ENCODE measurements at places on chromosomes 2 and 18. TPM values are rescaled to one million over a fixed set of nuclear protein-coding genes. Genes with fewer than 3 reads are reported as not detected.

DNA sequence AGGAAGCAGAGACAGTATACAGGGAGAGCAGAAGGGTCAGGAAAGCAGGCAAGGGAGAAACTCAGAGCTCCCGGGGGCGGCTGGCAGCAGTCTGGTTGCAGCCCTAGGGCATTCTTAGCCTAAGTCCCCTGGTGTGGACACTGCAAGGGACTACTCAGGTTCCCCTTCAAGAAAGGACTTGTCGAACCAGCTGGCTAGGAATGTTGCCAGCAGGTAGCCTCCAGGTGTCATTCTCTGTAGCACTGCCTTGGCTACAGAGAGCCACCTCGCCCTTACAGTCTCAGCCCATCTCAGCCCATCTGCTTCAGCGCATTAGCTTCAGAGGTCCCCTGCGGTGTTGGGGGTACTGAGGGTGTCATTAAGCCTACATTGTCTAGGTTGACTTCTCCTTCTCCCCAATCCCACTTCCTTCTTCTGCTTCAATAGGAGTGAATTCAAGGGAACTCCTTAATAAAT lies 11.3 kb upstream of the TMSB10 start:
- no peak for DNase-seq
- no peaks in the 10 kb centered on the region for H3K4me1 ChIP-seq
- H3K36me3 ChIP-seq = no peaks in the 10 kb centered on the region

SULT1C2 gene
- total RNA-seq = not detected

GRCh38 chr2:143489145-143489544 lies 359.9 kb downstream of the ARHGAP15 start:
- H3K36me3 ChIP-seq = no peaks in the 10 kb centered on the region
- DNase-seq = no peak
- no peaks in the 10 kb centered on the region for H3K4me1 ChIP-seq
- no peak overlapping the region for H3K27ac ChIP-seq
- H3K4me3 ChIP-seq = no peak overlapping the region
- H3K27me3 ChIP-seq = no peaks in the 10 kb centered on the region

TCF23 gene
- not detected for total RNA-seq

TFCP2L1 gene
- total RNA-seq = 25.7 TPM

C2orf72 gene
- total RNA-seq = 7.2 TPM

GATA6 gene
- total RNA-seq = 49.0 TPM

HJURP gene
- 4.2 TPM for total RNA-seq

DNA sequence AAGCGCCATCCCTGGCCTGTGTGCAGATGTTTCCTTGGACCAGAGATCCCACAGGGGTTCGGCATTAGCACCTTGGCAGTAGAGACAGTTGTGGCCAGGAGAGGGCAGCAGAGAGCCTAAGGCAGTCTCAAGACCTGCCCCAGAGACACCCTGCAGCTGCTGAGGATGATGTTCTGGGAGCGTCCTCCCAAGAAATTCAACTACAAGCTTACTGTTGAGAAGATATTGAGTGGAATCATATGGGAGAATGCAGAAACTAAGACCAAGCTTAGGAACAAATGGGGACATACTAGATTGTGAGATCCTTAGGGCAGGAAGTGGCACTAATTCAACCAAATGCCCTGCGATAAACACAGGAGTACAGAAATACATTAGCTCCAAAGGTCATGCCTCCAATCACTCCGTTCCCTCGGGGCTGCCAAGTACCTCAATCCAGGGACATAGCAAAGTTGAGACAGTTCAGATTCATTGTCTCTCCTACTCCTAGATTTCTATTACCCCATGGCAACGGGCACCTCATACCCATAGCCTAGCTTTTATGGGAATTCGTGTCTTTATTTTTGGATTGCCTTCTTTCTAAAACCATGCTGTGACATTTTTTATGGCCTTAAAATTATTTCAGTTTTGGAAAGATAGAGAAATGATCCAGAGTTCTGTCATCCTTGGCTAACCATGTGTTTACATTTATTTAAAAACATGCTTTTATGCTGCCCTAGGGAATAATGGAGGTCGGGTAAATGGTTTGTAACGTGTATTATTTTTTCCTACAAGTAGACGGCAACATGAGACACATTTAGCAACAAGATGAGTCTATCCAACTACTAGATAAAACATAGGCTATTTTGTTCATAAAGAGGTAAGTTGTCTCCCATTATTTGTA lies 2.2 kb upstream of the ERMN start:
- no peaks in the 10 kb centered on the region for H3K36me3 ChIP-seq
- H3K27me3 ChIP-seq = no peaks in the 10 kb centered on the region
- no peak overlapping the region for H3K4me3 ChIP-seq
- no peaks in the 10 kb centered on the region for H3K4me1 ChIP-seq

ALLC gene
- total RNA-seq = not detected

DNA sequence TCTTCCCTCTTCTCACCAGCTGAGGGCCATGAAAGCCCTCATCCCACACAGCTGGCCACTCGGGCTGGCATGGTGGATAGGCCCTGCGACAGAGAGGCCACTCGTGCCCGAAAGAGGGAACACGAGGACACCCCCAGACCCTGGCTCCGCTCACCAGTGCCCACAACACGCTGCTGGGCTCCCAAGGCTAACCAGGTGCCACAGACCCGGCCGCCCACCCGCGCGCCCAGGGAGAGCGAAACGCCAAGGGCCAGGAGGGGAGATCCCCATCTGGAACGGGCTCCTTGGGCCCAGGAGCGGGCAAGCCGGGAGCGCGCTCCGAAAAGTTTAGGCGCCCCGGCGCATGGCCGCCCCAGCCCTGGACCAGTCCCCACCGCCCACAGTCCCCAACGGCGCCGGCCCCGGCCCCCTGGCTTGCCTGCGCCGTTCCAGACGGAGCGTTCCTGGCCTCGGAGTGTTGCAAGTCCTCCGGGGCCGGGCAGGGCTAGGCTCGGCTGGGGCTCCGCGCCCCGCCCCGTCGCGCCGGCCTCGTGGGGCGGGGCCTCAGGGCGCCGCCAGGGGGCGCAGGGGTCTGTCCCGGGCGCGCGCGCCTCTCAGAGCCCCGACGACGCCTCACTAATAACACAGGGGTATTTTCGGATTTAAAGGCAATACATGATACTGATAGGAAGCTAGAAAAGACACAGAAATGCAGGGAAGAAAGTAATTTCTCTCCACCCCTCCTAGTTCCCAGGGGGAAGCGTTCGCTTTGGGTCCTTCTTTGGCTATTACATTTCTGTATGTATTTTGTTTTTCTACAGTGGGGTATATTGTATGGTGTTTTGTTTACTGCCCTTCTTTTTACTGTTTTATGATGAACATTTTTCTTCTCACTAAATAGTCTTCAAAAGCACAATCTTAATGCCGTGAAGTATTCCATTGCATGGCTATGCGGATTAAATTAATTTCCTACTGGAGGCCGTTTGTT lies at the start of gene TMBIM1:
TSS of gene TMBIM1 (minus strand) at position 456 of the 967 bp plus-strand sequence. CDS start 10,362 bp downstream, outside the sequence.
- H3K36me3 ChIP-seq = no peaks in the 10 kb centered on the region
- H3K27me3 ChIP-seq = no peaks in the 10 kb centered on the region
- H3K4me1 ChIP-seq = peaks cover 33% of the 10 kb centered on the region

HRH4 gene
- total RNA-seq = not detected

- H3K4me1 ChIP-seq = no peaks in the 10 kb centered on the region
- DNase-seq = no peak
- H3K36me3 ChIP-seq = no peaks in the 10 kb centered on the region
- no peak overlapping the region for H3K4me3 ChIP-seq
Observed at GRCh38 chr2:201517094-201517493, 65.6 kb downstream of the STRADB start.

GRCh38 chr2:3040496-3041140 lies 337.0 kb downstream of the EIPR1 start:
- H3K27ac ChIP-seq = no peak overlapping the region
- DNase-seq = no peak

- DNase-seq = no peak
- no peaks in the 10 kb centered on the region for H3K36me3 ChIP-seq
- H3K4me3 ChIP-seq = no peak overlapping the region
Observed at GRCh38 chr18:33540392-33540791, 37.6 kb upstream of the ASXL3 start.

TSN gene
- 58.7 TPM for total RNA-seq

DNA sequence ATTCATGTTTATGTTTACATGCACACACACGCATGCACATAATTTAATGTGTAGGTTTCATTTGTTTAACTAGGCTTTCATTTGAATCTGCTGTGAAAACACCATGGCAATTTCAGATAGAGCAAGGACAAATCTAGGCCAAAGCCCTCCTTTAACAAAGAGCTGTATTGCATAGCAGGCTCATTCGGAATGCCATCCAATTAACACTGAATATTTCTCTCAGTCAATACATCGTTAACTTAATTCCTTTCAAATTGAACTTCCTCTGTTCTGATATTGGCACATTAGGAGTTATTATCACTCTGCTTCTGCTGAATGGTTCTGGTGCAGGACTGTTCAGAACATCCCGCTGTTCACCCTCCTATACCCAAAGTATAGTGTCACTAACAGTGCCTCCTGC lies 435.1 kb upstream of the CDH20 start:
- H3K4me1 ChIP-seq = no peaks in the 10 kb centered on the region
- H3K27ac ChIP-seq = no peak overlapping the region
- no peak for DNase-seq
- no peak overlapping the region for H3K4me3 ChIP-seq

DNA sequence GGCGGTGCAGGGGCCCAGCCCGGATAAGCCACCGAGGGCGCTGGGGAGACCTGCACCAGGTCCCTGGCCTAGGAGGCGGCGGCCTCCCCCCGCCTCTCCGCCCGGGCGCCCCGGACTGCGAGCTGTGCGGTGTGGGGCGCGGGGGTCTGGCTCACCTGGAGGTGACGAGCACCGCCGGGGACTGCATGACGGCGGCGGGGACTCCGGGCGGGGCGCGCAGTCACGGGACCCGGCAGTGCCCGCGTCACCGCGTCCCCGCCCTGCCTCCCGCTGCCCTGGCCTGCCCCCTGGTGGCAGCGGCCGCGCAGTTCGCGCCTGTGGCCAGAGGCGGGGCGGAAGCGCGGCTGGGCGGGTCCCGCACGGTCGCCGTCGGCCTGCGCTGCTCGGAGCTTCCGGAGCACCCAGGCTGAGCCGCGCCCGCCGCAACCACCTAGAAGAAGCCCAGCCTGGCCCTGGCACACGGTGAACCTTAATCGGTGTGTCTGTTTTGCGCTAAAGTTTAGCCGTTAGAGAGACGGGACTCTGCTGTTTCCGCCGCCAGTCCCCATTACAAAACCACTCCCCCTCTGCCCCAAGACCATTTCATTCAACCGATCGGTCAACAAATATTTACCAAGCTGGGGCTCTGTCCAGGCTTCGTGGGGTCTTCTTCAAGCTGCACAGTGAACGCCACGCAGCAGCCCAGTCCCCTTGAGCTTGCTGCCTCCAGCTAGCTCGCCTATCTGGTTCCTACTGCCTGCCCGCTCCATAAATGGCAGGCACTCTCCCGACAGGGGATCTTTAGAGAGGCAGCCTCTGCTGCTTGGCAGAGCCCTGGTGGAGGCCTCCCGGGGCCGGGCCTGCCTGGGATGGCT lies at the start of gene HS1BP3:
TSS of gene HS1BP3 (minus strand) at position 222 of the 854 bp plus-strand sequence. CDS start at position 187, 35 bp downstream.
- peaks cover 8% of the 10 kb centered on the region for H3K4me1 ChIP-seq
- DNase-seq = peak; percentile 83
- H3K27me3 ChIP-seq = no peaks in the 10 kb centered on the region
- peak within 1 kb of the TSS; percentile 90 for H3K27ac ChIP-seq
- H3K36me3 ChIP-seq = no peaks in the 10 kb centered on the region

GRCh38 chr2:7539077-7539476 lies 621.9 kb downstream of the RNF144A start:
- H3K27me3 ChIP-seq = no peaks in the 10 kb centered on the region
- H3K27ac ChIP-seq = no peak overlapping the region
- no peak overlapping the region for H3K4me3 ChIP-seq
- no peaks in the 10 kb centered on the region for H3K36me3 ChIP-seq
- H3K4me1 ChIP-seq = no peaks in the 10 kb centered on the region

DNA sequence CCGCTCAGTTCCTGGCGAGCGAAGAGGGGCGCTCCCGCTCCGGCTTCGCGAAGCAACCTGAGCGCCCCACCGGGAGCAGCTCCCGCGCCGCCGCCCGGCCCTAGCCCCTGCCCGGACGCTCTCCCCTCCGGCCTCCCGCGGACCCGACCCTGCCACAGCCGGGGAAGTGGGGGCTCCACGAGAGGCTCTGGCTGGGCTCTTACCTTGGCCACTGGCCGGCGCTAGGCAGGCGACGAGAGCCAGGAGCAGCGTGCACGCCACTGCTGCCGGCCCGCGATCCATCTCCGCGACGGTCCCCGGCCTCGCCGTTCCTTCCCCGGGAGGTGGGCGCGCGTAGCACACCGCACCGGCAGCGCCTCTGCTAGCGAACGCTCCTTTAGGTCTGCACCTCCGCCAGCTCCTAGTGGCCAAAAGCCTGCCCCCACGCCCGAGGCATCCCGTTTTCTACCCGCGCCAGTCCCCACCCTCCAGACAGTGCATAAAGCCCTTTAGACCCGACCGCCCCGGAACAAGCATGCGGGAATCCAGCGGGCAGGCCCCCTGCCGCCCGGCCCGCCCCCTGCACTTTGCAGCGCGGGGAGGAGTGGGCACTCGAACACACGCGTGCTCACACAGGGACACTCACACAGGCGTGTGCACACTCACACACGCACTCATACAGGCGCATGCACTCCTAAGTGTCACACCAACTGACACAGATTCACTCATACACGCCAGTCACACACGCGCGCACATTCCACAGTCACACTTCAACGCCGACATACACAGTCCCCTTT lies at the start of gene LRP2:
TSS of gene LRP2 (minus strand) at position 417 of the 776 bp plus-strand sequence. CDS start at position 282, 135 bp downstream.
- peaks cover 11% of the 10 kb centered on the region for H3K4me1 ChIP-seq
- DNase-seq = no peak
- H3K4me3 ChIP-seq = peak within 1 kb of the TSS; percentile 16
- no peaks in the 10 kb centered on the region for H3K36me3 ChIP-seq
- H3K27me3 ChIP-seq = peaks cover 5% of the 10 kb centered on the region

- no peak for DNase-seq
- H3K4me3 ChIP-seq = no peak overlapping the region
- no peak overlapping the region for H3K27ac ChIP-seq
- H3K4me1 ChIP-seq = no peaks in the 10 kb centered on the region
Observed at GRCh38 chr2:183093857-183094657, 15.5 kb downstream of the DUSP19 start.

KRTCAP3 gene
- 31.4 TPM for total RNA-seq

EPB41L5 gene
- total RNA-seq = 51.1 TPM

- DNase-seq = peak; percentile 48
- no peak overlapping the region for H3K27ac ChIP-seq
- no peaks in the 10 kb centered on the region for H3K27me3 ChIP-seq
- no peak overlapping the region for H3K4me3 ChIP-seq
- no peaks in the 10 kb centered on the region for H3K36me3 ChIP-seq
Observed at GRCh38 chr2:96409820-96410164, 74.2 kb downstream of the NCAPH start.

SERPINB4 gene
- 1.1 TPM for total RNA-seq

GRCh38 chr2:178550352-178550751 lies 70.1 kb downstream of the PLEKHA3 start:
- H3K4me3 ChIP-seq = no peak overlapping the region
- DNase-seq = no peak
- no peak overlapping the region for H3K27ac ChIP-seq
- H3K27me3 ChIP-seq = no peaks in the 10 kb centered on the region
- H3K36me3 ChIP-seq = no peaks in the 10 kb centered on the region

Measured in prostate gland (tissue), 2 donors.